Lower lobe of right lung (tissue), 2 donors: ENCODE measurements at places on chromosomes 4 and X.

DNA sequence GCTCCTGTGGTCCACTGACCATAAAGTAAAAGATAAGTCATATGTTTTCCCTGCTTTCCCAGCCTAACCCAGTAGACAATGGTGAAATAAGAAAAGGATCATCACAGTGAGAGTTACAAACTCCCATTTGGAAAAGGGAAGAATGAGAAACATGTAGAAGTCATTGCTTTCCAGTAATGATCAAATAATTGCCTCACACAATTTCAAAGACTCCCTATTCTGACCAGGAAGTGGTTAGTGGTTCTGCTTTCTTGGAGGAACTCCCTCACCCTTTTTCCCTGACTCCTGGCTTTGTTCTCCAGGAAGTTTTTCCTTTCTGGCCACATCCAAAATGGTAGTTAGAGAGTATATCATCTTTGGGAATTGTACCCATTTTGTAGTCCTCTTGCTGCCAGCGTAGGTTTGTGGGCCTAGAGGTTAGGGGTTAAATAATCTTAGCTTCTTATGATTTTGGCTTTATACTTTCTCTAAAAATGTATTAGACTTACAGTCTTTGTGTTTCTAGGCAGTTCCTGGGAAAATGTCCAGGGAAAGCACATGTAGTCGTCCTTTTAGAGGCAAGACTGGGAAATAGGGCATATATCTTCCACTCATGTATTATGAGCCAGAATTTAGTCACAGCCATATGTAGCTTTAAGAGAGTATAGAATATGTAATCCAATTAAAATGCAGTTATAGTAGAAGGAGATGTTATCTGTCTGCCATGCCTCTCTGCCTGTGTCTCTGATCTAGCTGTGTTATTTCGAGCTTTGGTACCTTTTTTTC, 10.5 kb downstream of the VAMP7 start:
- no peak for DNase-seq

- no peak for DNase-seq
These were observed 4.3 kb upstream of the FRMPD3 start for GRCh38 chrX:107445146-107445545.

GRCh38 chr4:53541577-53542206, 49.6 kb downstream of the LNX1 start:
- no peak for DNase-seq

DNA sequence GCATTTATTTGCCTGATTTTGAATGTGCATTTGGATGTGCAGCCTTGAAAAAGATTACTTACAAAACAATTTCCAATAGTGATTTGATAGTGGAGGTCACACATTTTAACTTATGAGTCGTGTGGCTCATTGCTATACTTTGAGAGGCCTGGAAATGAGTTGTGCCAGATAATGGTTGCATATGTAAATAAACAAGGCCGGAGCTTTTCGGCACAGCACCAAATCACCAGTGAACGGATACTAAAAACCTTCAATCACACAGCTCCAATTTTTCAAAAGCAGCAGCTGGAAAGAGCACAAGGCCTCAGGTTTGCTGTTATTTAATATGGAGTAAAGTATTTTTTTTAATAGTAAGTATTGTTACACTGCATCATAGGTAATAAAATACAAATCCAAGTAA, 57.2 kb downstream of the NPY5R start:
- no peak for DNase-seq

DNA sequence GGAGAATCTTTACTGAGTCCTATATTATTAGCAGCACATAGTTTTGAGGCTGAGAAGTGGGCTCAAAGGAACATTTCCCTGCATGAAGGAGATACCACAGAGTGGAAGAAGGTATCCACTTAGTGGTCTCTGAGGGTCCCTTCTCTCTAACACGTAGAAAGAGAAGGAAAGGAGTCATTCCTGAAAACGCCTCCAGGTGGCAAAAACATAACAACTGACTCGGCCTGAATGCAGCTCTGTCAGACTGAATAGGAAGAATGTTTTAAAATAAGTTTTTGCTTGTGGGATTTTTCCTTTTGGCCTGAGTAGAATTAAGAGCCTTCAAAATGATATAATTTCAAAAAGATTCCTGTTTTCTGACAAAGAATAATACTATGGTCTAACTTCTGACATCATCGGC, 23.3 kb downstream of the RPGR start:
- DNase-seq: no peak

- DNase-seq: peak; percentile 52
These were observed 1.4 kb downstream of the SLC16A2 start for GRCh38 chrX:74422576-74423288.

DNA sequence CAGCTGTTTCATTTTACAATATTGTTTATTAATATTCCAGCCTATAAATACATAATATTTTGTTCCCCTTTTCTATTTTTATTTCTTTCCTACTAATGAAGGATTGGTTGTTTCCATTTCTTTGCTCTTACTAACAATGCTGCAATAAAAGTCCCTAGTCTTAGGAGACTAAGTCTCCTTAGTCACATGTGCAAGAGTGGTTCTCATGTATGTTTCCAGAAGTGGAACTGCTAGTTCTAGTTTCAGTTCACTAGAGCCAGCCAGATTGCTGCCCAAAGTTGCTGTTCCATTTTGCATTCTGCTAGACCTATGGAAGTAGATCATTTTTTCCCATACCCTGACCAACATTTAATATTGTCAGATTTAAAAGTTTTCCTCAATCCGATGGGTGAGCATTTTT, 44.3 kb downstream of the CNGA1 start:
- DNase-seq: no peak

DNA sequence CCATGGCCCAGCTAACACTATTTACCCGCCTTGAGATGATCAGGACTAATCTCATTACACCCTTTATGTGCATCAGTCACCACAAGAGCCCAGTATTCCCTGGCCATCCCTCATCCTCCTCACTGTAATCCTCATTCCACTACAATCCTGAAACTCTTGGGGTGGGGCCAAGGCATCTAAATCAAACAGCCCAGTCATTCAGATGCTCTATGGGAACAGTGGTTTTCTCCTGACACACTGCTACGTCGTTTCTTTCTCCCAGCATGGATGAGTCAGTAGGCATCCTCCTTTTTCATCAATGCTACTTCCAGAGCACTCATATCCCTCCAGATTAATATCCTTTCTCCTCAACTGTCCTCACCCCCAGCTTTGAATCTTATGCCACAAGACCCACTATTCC, 5.6 kb downstream of the SDAD1 start:
- DNase-seq: no peak

GRCh38 chr4:109206620-109207019, 95.8 kb downstream of the COL25A1 start:
- no peak for DNase-seq

GRCh38 chr4:94913316-94913715, 155.6 kb downstream of the BMPR1B start:
- no peak for DNase-seq

GRCh38 chr4:48252313-48252712, 17.3 kb downstream of the TEC start:
- no peak for DNase-seq

DNA sequence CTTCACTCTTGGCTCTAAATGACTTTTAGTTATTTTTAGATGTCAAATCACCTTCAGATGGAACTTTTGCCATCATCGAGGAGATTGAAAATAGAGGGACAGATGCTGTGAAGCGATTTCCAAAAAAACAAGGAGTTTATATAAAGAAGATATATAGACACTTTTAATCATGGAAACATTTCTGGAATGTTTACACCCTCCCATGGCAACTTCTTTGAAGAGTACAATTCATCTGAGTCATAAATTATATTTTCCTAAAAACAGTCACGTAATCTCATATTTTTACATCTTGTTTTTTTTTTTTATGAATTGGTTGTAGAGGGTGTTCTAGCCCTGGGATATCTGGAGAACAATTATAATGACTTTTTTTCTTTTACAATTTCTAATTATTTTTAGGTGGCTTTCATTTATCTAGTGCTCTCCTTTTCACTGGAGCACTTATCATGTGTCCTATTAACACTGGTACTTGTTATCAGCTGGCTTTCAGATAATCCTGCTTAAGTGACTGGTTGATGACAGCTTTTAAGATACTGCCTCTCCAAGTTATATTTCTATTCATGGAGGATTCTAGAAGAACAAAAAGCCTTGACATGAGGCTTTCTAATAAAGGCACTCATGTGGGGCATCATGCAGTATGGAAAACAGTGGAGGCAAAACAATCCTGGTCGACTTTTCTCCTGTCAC, 24.9 kb downstream of the PCDH7 start:
- no peak for DNase-seq

DNA sequence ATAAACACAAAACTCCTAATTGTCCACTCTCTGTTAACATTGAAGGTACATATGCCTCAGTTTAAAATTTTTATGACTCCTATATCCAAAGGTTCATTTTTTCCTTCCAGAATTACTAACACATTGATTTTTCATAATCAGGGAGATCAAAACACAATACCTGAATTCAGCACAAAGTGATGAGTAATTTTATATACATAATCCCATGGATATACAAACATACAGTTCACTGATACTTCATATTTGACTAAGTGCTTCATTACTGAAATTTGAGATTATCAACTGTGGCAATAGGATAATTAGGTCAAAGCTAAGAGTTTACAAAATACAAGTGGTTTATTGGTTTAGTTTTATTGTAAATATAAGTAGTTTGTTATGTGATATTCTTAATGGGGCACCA, 176.2 kb upstream of the PRPS2 start:
- no peak for DNase-seq

GRCh38 chr4:65825116-65825753, 154.9 kb upstream of the EPHA5 start:
- no peak for DNase-seq

DNA sequence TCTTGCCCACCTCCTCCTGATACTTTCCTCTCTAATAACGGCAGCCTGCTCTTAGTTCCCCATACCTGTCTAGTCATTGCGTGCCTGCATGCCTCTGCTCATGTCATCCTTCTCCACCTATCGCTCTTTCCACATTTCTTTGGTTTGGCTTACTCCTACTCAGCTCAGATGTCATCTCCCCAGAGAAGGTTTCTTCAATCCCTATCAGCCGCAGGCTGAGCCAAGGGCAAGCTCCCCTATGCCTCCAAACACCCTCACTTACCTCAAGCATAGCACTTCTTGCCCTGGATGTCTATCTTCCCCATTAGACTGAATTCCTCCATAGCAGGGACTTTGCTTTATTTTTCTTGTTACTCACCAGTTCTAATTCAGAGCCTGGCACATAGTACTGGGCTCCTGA, 26.6 kb downstream of the FRMD7 start:
- no peak for DNase-seq

DNA sequence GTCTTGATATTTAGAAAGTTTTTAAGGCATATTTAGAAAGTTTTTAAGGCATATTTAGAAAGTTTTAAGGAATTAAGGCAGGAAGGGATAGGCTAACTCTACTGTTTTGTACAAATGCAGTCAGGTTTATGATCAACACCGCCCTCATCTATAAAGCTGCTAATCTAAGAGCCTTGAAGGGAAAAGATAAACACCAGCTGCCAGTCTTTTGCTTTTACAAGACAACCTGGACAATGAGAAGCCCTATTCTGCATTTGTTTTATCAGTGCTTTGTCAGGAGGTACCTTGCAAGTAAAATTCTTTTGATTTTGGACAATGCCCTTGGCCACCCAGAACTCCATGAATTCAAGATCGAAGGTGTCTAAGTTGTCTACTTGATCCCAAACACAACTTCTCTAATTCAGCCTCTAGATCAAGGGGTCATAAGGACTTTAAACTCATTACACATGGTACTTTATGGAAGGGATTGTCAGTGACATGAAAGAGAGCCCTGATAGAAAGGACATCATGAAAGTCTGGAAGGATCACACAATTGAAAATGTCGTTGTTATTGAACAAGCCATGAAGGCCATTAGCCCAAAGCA, 39.8 kb downstream of the IL15 start:
- no peak for DNase-seq

- DNase-seq: no peak
These were observed 66.9 kb upstream of the PLAC1 start for GRCh38 chrX:134725103-134725690.

DNA sequence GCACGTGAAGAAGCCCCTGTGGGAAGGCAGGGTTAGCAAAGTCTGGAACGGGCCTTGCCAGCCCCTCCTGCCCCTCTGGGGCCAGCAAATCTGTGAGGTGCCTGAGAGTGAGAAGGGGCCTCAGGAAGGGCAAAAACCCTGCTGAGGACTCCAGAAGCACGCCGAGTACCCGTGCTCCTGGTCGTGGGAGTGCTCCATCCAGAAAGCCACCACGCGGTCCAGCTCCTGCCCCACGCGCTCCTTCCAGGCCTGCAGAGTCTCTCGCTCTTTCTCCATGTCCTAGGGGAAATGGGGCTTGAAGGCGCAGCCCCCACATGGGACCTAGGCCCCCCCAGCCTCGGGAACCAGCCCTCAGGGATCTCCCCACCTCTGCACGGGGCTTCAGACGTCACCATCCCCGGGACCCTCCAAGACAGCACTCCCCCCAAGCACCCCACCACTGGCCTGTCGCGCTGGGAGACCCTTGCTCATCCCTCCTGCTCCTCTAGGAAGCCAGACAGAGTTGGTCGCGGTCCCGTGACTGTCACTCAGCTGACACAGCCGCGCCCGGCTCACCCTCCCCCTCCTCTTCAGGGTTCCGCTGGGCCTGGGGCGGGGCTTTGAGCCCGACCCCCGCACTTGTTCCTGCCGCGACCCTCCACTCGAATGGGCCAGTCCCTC, at the start of gene RENBP:
RENBP (minus strand) TSS at position 504 of the 660 bp plus-strand sequence; CDS start at position 471, 33 bp downstream.
- peak; percentile 83 for DNase-seq

DNA sequence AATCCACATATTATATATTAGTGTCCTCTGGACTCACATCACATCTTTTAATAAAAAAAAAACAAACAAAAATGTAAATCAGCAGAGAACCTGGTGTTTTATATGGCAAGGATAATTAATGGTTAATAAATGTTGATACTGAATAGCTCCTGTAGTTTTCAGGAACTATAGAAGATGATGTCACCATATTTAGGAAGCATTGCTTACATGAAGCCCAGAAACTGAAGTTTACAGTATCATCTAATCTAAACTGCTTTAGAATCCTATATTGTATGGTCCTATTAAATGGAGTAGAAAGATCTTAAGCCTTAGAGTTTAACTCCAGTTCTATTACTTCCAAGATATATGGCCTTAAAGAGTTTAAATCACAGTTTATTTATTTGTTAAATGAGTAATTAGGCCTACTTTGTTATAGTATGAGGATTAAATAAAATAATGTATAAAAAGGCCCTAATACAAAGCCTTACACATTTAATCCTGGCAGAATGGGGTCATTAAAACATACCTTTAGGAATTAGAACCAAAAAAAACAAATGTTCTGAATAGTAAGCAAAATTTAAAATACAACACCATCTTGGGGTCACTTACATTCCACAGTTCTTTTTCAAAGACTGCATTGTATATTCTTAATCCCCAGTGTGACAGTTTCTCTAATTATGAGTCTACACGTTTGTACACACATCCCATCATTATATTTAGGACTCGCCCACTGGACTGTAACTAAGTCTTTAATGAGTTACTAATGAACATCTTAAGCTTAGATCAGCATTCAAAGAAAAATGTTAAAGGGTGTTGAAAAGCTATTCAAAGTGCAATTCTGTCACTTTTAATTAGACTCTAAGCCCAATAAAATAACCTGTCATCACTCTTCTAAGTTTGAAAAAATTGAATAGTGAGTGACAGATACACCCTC, 305.9 kb downstream of the ADGRL3 start:
- DNase-seq: no peak
